ENCODE measurements at places on chromosomes 16 and 17.

GRCh38 chr16:72255786-72256185 lies 83.8 kb upstream of the PMFBP1 start:
- DNase-seq: no peak

DNA sequence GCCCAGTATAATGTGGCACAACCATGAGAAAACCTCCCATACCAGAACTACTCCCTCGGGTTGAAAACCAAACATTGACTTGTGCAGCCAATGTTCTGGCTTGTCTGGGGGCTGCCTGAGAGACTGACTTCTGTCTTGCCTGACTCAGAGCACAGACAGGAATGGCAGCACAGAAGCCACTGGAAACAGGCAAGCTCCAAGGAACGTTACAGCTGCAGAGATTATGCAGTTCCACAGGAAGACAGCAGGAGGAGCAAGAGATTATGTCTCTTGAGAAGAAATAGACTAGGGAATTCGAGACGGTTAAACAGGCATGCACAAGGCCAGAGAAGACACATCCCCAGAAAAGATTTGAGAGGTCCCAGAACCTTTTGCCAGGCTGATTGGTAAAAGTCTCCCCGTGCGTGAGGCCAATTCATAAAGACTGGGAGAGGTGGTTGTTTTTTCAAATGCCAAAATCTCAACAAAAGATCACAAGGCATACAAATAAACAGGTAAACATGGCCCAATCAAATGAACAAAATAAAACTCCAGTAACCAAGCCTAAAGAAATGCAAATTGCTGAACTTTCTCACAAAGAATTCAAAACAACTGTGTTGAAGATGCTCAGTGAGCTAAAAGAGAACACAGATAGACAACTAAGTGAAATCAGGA lies 90.6 kb upstream of the CDH5 start:
- peak; percentile 87 for DNase-seq

DNA sequence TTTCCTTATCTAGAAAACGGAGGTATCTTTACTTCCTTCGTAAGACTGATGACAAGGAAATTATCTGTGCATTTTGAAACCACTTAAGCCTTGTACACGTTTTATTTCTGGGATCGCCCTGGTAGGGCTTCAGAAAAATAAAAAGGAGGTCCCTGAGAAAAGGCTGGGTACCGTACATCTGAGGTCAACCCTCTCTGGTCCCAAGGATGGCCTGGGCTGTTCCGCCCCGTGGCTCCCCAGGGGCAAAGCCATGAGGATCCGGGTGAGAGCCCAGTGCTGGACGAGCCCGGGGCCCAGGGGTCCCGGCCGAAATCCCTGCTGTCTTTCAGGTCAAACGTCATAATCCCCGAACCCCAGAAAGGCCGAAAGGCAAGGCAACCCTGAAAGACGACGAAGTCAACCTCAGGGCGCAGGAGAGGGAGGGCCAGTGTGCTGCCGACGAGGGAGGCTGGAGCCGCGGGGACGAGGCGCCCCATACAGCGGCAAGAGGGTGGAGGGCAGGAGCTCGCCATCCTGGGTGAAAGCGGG lies 656 bp upstream of the FUS start:
- DNase-seq: no peak

- peak; percentile 40 for DNase-seq
Measured at GRCh38 chr16:1125471-1125870, 27.4 kb upstream of the CACNA1H start.

- no peak for DNase-seq
Measured at GRCh38 chr17:18327093-18327492, 12.0 kb downstream of the SMCR8 start.

- no peak for DNase-seq
Measured at GRCh38 chr16:55030944-55031343, 100.3 kb downstream of the IRX5 start.

GRCh38 chr17:41547921-41548843 lies 20.1 kb upstream of the KRT19 start:
- peak; percentile 96 for DNase-seq
